Stimulated activated CD4-positive, alpha-beta T cell treated with anti-CD3 and anti-CD28 coated beads, Interleukin-15, amount 100 ng/mL, for 1 hour (primary cell): ENCODE measurements at places on chromosomes 6 and 20.

DNA sequence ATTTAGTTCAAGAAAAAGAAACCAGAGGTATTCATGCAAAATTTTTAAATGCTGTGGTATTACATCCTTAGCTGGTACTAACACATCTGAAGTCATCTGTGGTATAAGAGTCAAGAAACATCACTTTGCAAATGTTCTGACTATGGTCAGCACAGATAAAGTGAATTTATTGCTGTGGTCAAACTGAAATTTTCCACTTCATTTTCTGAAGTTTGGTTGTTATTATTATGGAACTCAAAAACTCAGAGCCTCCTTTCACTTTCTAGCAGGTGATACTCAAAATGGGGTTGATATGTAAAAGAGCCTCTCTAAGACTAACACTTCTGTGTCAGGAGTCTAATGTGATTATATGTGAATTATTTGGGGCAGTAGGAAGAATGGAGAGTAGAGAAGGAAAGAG is 257.8 kb downstream of the RNGTT start:
- no peak for DNase-seq

GRCh38 chr20:48984575-48985219 is 61.4 kb upstream of the CSE1L start:
- no peak for DNase-seq

DNA sequence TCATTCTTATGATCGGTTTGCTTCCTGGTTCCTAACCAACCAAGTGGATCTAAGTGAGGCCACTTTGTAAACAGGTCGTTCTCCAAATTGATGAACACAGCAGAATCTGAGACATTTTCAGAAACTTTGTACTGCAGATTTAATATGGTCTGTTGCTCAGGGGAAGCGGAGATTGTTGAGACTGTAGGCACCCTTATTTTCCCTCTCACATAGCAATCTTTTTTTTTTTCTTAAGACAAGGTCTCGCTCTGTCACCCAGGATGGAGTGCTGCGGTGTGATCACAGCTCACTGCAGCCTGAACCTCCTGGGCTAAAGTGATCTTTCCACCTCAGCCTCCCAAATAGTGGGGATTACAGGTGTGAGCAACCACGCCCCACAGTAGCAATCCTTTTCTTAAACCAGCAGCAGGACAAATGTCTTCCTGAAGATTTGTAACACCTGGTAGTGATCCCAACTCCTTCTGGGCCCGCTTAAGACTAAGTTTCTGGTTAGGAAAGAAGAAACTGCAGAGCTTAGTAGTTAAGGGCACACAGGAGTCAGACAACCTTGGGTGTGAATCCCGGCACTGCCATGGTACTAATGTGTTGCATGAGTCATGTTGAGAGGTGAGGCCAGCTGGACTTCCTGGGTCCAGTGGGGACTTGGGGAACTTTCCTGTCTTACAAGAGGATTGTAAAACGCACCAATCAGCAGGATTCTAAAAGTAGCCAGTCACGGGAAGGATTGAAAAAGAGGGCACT is 48.4 kb upstream of the EZR start:
- DNase-seq, result no peak

GRCh38 chr20:5797843-5798462 is 47.8 kb downstream of the SHLD1 start:
- no peak for DNase-seq

GRCh38 chr20:24694727-24695528 is 225.5 kb downstream of the SYNDIG1 start:
- no peak for DNase-seq

GRCh38 chr6:41199552-41200246 is 1.2 kb downstream of the TREML2 start:
- DNase-seq, result no peak

DNA sequence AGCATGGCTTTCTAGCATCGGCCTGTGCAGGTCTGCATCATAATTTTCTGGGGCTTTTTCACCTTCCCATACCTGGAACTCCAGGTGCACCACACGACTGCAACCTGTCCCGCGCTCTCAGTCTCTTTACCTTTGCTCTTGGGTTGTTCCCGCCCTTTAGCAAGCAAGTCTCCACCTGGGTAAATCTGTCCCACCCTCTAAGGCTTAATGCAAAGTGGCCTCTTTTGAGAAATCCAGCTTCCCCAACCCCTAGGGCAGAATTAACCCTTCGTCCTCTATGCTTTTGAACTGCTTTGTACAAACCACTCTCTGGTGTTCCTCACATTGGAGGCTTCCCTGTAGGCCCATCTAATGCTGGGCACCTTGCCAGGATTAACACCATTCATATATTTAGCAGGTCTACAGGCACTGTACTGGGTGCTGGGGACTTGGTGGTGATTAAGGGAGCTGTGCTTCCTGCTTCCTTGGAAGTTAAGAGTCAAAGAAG is 2.8 kb downstream of the ITPR3 start:
- no peak for DNase-seq

GRCh38 chr6:130365166-130366106 is at the start of gene TMEM200A:
TSS of gene TMEM200A (plus strand) at chr6:130366017. CDS start at chr6:130440423, 74,406 bp downstream.
- DNase-seq, result peak; percentile 37

- no peak for DNase-seq
Observed at GRCh38 chr6:91877994-91878393, 1291.1 kb upstream of the MAP3K7 start.

DNA sequence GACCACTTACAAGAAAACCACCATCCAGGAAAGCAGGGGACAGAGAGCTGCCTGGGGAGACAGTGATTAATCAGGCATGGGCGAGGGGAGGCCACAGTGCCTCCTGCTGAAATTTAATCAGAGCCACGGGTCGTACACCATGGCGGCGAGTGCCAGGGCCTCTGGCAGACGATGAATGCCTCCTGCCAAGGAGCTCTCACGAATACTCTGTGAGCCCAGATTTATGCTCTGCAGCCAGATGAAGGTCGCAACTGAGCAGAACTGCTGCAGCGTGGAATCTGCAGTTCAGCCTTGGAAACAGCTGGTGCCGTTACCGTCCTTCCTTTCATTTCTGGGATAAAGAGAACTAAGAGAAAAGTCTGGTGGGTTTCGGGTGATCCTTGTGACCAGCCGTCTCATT is 85.6 kb downstream of the BFSP1 start:
- DNase-seq, result no peak

DNA sequence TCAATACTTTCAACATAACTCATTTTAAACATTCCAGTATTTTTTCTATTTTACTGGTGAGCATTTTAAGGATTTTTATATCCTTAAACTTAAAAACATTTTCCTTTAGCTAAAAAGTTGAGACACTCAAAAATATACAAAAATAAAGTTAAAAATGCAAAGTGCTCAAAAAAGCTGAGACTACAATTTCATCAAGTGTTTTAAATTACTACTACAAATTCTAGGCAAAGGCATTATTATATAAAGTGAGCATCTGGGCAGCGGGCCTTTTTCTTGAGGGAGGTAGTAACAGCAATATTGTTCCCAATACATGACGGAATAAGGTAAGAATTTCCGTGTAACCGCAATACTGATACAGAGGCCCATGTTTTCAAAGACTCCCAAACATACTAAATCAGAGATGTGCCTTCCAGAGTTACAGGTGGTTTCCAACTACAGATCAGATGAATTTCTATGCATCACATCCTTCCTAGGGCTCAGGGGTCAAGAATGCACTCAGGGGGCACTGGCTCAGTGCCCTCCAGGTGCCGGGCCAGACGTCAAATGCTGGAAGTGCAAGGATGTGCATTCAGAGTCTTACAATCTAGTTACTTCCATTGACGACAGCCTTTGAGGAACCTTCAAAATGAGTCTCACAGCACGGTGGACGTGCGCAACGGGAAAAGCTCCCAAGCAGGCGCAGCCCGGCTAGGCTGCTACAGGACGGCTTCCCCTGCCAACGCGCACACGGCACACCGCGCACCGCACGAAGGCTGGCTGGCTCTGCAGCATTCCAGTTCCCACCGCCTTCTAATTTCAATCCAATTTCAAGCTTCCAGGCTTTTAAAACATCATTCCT is 1.7 kb downstream of the PHF10 start:
- DNase-seq, result no peak

DNA sequence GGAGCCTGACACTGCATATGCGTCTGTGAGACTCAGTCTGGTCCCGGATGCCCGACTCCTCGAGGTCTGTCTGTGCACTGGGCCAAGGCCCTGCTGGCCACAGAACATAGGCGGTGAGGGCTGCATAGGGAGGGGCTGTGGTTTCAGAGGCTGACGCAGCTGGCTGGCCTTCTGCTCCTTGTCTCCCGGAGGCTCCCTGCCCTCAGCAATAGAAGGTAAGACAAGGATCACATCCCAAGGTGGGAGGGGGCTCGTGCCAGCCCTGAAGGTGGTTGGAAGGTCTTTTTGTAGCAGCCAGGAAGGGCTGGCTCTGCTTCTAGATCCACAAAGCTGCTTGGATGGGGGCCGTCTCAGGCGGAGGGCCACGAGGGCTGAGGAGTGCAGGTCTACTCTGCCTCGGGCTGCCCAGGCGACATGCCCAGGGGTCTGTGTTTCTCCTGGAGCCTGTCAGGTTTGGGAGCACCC is 239.8 kb upstream of the SULF2 start:
- no peak for DNase-seq

DNA sequence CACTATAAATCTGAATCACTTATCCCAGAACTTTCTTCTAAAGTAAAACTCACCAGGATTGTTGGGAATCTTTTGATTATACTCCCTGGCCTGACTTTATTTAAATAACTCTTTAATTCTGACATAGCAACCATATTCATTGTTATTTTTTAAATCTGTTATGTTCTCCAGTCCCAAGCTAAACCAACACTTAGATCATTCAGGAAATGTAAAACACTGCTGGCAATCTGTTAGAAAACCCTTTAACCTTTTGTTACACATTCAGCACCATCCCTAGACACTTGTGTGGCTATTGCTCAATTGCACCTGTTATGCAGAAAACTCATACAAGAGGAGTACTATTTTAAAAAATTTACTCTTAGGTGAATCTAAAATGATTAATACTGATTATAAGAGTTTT is 101.8 kb upstream of the NHSL1 start:
- DNase-seq, result no peak

GRCh38 chr6:12545619-12546409 is 170.8 kb upstream of the PHACTR1 start:
- no peak for DNase-seq

GRCh38 chr6:32843331-32843978 is 392 bp downstream of the PSMB8 start:
- DNase-seq, result no peak

GRCh38 chr6:154874773-154875592 is 120.1 kb upstream of the TIAM2 start:
- no peak for DNase-seq

DNA sequence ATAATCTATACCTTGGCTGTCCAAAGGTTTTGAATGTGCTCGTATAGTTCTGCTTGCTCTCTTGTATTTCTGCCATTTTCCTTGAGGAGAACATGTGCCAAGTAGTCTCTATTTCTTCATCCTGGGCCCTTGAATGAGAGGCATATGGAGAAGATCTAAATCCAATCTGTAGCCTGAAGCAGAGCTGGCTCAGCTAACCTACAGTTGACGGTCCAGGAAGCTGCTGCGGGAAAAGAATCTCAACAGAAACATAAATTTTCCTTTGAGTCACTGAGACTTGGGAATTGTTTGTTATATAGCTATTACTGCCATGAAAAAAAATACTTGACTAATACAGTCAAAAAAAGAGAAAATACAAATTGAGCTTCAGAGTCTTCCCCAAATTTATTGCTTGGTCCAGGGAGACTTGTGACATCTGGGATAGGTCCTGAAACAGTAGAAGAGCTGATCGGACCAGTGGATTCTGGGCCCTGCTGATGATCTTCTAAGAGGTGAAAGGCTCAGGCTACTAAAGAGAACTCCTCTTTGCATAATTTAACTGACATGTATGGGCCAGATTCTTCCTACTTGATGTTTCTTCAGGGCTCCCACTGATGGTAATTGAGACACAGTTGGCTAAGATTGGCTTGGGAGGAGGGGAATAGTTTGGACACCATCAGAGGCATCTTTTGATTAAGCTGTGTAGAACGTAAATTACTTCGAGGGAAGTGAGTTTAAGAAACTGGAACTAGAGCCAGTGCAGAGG is 29.9 kb upstream of the PLCB4 start:
- DNase-seq, result no peak

GRCh38 chr20:48761874-48762273 is 65.9 kb downstream of the PREX1 start:
- DNase-seq, result no peak

GRCh38 chr6:45728674-45729073 is 287.0 kb downstream of the CLIC5 start:
- no peak for DNase-seq

- no peak for DNase-seq
Observed at GRCh38 chr6:5946701-5947100, 60.0 kb downstream of the NRN1 start.

- no peak for DNase-seq
Observed at GRCh38 chr20:41133709-41134361, 3.5 kb upstream of the PLCG1 start.

GRCh38 chr6:83047065-83047754 is 18.4 kb downstream of the UBE3D start:
- no peak for DNase-seq

- DNase-seq, result no peak
Observed at GRCh38 chr6:154099211-154099610, 60.2 kb downstream of the OPRM1 start.

- no peak for DNase-seq
Observed at GRCh38 chr6:84560436-84561390, 203.7 kb downstream of the TBX18 start.

DNA sequence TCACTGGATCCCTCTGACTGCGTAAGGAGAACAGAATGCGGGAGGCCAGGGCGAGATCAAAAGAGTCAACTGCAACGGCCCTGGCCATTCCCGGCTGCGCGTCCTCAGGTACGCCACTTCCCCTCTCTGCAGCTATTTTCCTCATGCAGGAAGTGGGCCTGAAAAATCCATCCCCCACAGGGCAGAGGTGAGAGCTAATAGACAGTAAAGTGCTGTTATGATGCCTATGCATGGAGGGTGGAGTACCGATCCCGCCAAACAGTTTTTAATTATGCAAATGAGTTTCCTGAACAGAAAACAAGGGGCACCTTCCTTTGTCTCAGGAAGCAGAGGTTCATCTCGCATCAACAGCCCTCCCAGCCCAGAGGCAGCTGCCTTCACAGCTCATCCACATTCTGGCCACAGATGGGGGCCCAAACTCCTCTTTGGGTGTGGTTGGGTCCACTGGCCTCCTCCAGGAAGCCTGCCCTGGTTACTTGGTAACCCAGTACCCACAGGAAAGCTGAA is 9.3 kb downstream of the PREX1 start:
- no peak for DNase-seq

DNA sequence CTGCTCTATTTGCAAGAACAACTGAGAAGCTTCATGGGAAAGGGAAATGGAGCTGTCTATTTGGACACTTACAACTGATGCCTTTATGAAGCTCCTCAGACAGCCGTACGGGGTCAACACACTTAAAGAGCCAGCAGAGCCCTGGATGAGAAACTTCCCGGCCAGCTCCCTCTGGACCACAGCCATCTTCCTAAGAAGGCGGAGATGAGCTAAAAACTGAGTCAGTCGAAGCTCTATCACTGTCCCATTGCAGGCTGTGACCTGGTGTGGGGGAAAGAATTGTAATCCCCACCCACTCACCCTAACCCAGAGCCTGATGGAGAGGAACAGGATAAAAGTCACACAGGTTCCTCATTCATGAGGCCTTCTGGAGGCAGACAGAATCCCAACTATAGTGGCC is 360.4 kb upstream of the JARID2 start:
- no peak for DNase-seq
